ENCODE measurements at places on chromosomes 4 and X.

GRCh38 chrX:44068043-44068442, 94.9 kb upstream of the NDP start:
- no peak for DNase-seq

DNA sequence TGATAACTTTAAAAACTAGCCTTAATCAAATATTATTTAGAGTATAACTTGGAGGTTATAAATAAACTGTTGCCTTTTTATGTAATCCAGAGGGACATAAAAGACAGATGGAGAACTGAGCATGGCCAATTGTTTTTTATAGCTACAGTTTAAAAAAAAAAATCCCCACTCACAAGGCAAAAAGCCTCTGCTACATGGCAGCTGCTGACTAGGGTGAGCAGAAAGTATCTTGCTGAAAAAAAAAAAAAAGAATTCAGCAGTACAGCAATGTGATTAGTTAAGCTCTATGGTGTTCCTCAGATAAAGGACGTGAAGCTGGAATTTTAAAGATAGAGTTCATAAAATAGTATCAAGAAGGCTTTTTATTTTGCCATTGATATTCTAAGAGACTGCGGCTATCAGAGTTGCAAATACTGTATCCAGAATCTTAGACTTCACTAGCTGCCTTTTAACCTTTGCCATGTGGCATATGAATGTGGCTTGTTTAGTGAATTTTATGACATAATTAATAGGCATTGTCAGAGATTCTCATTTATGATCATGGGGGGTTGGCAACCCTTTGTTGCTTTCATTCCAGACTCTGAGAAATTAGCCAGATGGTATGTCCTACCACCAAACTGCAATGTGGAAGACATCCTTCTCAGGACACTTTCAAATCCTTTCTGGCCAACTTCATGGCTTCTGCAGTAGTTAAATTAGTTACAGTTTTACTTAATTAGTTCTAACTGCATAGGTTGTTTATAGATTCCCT, 498.0 kb downstream of the STPG2 start:
- no peak for DNase-seq

- no peak for DNase-seq
Measured at GRCh38 chr4:117239434-117239833, 154.1 kb upstream of the TRAM1L1 start.

GRCh38 chr4:104519588-104519987, 24.9 kb upstream of the CXXC4 start:
- DNase-seq = no peak

DNA sequence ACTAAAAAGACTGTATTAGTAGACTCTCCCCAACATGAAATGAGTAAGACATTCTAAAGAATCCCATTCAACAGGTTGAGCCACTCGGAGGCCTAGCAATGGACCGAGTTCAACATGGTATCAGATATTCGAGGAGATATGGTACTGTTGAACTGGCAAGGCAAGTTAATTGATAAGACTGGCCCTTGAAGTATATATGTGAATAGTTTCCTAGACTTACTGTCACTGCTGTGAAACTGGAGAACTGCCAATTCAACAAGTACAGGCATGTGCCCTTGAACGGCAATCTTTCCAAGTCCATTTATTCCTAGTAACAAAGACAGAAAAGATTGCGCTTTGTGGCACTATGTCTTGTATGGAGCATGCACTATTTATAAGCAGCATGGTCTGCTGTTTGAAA, 24.4 kb downstream of the FAT1 start:
- no peak for DNase-seq

DNA sequence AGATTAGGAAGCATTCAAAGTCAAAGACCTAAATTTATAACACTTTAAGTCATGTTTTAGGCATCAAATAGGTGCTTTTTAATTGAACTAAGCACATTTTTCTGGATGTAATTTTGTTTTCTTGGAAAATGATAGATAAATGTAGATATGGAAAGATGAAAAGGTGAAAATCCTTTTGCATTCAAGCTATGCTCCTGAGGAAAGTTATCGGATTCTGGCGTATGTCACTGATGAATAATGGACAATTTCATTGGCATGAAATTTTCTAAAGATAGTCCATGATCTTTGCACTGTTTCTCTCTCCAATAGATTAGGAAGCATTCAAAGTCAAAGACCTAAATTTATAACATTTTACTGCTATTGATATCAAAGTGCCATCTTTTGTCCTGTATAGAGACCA, 444.2 kb upstream of the PABPC4L start:
- no peak for DNase-seq

DNA sequence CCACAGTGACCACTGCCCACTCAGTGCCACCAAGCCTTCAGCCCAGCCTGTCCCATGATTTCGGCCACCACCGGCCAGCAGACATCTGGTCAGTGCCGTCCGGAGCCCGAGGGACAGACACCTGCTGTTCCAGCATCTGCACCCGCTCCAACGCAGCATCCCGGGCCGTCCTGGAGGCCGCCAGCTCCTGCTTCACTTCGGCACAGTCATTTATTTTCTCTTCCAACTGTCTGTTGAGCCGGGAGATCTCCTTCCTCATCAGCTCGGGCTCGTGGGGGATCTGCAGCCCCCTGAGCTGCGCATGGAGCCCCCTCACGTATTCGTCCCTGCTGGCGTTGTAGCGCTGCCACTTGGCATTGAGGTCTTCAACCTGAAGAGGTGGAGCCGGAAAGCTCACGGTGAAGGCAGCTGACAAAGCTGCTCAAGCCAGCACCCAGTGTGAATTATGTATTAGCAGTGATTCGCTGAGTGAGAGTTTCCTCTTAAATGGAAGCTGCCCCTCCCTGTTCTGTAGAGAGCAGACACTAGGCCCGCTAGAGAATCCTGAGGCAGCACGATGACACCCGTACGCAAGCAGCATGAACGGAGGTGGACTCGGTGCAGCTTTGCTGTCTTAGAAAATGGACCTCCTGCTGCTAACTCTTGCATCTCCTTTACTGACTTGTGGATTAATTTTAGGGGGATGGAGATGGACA, 11.4 kb downstream of the TNIP2 start:
- DNase-seq = no peak

DNA sequence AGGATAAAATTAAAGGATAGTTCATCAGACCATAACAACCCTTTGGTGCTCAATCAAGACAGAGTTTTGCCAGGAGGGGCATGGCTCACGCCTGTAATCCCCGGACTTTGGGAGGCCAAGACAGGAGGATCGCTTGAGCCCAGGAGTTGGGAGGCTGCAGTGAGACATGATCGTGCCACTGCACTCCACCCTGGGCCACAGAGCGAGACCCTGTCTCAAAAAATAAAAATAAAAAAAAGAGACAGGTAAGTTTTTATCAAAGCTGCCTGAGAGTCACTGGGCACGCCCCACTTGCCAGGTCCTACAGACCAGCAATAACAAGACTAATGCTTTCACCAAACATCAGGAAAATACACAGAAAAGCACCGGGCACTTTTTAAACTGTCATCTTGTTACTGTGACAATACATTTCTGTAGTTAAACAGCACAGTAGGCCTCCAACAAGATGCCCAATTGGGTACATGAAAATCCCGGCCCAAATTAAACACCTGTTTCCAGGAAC, 765 bp downstream of the CFAP97 start:
- no peak for DNase-seq

GRCh38 chr4:85591406-85592098, 116.6 kb downstream of the ARHGAP24 start:
- no peak for DNase-seq

DNA sequence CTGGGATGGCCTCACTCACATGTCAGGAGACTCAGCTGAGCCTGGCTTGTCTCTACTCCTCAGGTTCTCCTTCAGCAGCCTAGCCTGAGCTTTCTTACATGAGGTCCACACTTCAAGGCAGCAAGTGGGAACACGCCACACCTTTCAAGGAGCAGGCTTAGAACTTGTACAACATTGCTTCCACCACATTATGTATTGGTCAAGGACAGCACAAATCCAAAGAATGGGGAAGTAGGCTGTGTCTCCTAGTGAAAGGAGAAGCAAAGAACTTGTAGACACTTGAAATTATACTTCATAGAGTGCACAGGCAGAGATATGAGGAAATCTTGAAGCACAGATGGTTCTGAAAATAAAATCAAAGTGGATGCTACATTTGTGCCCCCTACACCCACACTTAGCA, 120.9 kb upstream of the NOCT start:
- DNase-seq = no peak

DNA sequence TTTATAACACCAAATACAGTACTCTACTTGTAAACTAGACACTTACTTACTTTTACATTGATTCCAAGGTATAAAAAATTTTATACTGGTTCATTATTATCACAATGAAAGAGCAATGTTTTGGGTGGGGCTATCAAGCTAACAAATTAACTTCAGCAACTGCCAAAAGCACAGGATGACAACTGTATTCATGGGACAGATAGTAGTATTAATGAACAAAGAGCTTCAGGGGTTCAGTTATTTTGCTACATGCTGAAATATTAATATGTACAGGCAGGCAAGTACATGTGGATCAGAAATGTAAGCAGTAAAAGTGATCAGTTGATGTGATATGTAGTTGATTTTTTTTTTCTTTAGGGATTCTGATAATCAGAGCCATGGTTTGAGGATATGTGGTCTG, 112.9 kb downstream of the NAA11 start:
- no peak for DNase-seq

- DNase-seq = no peak
Measured at GRCh38 chr4:113444386-113444785, 317.2 kb downstream of the CAMK2D start.

DNA sequence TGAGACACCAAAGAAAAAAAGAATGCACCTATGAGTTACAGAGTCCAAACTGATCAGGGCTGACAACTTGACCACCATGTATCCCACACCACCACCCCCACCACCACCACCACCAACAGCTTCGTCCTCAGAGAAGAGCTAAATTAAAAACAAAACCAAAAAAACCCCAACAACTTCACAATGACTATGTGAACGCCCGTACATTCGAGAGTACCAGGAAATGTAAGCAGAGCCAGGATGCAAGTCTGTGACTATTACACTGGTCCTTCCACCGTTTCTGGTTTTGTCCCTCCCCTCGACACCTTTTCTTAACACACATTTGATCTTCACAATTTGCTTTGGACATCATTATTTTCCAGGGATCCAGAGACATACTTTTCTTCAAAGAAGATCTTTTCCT, 51.0 kb downstream of the WFS1 start:
- no peak for DNase-seq

All from mesothelial cell of epicardium (in vitro differentiated cells).